Endothelial cell of coronary artery (primary cell): ENCODE measurements at places on chromosomes 4 and X. TPM values are rescaled to one million over a fixed set of nuclear protein-coding genes. Genes with fewer than 3 reads are reported as not detected.

ENPP6 gene
- total RNA-seq, result not detected in 2 replicates

SHROOM4 gene
- 27.8 and 28.6 TPM in 2 replicates for total RNA-seq

CCDC158 gene
- total RNA-seq, result under 0.01 TPM in 1 of 2 replicates, not detected in the other

TRIML1 gene
- total RNA-seq, result not detected in 2 replicates

POF1B gene
- total RNA-seq, result not detected in 2 replicates

SMR3B gene
- total RNA-seq, result not detected in 2 replicates

PPEF2 gene
- total RNA-seq, result not detected in 2 replicates

TEX13D gene
- not detected in 2 replicates for total RNA-seq

CXCL5 gene
- 0.09 and 0.19 TPM in 2 replicates for total RNA-seq

SULT1E1 gene
- total RNA-seq, result 8.5 and 175 TPM in 2 replicates

IL13RA1 gene
- 32.7 and 57.3 TPM in 2 replicates for total RNA-seq

GCNA gene
- 0.99 and 2.7 TPM in 2 replicates for total RNA-seq

FAT4 gene
- 40.0 and 42.5 TPM in 2 replicates for total RNA-seq

BGN gene
- total RNA-seq, result 16.6 and 71.1 TPM in 2 replicates

TKTL1 gene
- total RNA-seq, result not detected in 2 replicates

RENBP gene
- total RNA-seq, result 1.6 and 2.1 TPM in 2 replicates

ODAPH gene
- not detected in 2 replicates for total RNA-seq

UGT2B28 gene
- total RNA-seq, result not detected in 2 replicates

USP11 gene
- 26.1 and 27.5 TPM in 2 replicates for total RNA-seq

RPS6KA6 gene
- total RNA-seq, result 0.19 and 0.99 TPM in 2 replicates

PAGE2B gene
- not detected in 2 replicates for total RNA-seq

TCEAL6 gene
- total RNA-seq, result not detected in 2 replicates

PDGFRA gene
- 1.2 and 12.0 TPM in 2 replicates for total RNA-seq

CYSLTR1 gene
- total RNA-seq, result not detected in 2 replicates

CTAG1B gene
- not detected in 2 replicates for total RNA-seq

RPA4 gene
- total RNA-seq, result 1.3 and 1.4 TPM in 2 replicates
